ENCODE measurements at places on chromosomes 7 and 10. TPM values are rescaled to one million over a fixed set of nuclear protein-coding genes. Genes with fewer than 3 reads are reported as not detected.

GRCh38 chr7:24827589-24827988 lies 70.3 kb upstream of the GSDME start:
- peak; percentile 26 for DNase-seq

GRCh38 chr10:90175161-90175681 lies 473.8 kb downstream of the KIF20B start:
- DNase-seq = peak; percentile 7

GRCh38 chr10:105070952-105071351 lies 429.9 kb downstream of the SORCS3 start:
- no peak for DNase-seq

DNA sequence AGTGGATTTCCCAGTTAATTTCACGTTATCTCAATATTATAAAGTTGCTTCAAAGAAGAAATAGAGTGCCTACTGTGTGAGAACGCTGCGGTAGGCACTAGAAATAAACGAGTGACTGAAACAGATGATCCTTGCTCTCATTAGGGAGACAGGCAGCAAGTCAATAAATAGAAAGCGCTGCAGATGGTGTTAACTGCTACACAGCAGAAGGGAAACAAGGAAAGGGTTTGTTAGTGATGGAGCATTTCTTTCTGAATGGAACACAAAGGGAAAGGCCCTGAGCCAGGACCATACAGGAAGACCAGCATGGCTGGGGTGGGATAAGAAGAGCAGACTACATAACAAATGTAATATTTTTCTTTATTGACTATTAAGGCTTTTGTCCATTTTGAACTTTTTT lies 235.2 kb downstream of the MALRD1 start:
- no peak for DNase-seq

- peak; percentile 84 for DNase-seq
Measured at GRCh38 chr10:89355394-89355931, 22.4 kb upstream of the IFIT1B start.

GRCh38 chr7:4108951-4109350 lies 573.1 kb upstream of the FOXK1 start:
- no peak for DNase-seq

GRCh38 chr7:55426676-55427075 lies 61.5 kb downstream of the LANCL2 start:
- no peak for DNase-seq

GRCh38 chr10:93378997-93379730 lies 103.0 kb downstream of the MYOF start:
- no peak for DNase-seq

DNA sequence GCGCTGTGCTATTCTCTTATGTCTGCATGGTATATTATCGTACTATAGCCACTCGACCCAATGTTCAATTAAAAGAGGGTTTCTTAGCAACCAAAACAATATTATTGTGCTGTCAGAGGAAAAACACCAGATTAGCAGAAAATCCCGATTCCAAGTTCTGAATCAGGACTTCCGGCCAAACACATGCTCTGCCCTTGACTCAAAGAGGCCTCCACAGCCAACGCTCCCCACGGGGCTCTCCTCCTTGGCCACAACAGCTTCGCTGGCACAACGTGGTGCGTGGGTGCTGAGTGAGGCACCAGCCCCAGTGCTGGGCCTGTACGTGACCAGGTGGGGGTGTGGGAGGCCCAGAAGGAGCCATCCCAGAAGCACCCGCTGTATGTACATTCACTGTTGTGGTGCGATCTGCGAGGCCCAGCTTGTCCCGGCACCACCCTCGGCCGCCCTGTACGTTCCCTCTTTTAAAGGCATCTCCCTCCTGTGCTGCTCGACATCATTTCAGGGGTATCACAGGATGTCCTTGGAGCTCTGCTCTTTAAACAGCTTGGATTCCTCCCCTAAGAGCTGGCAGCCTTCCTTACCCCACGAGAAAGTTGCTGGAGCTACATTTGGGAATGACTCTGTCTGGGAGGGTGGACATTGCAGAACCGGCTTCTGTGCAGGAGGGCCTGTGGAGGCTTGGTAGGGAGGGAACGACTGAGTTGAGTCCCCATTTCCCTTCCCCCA lies 736.2 kb downstream of the PARD3 start:
- DNase-seq = peak; percentile 18

DNA sequence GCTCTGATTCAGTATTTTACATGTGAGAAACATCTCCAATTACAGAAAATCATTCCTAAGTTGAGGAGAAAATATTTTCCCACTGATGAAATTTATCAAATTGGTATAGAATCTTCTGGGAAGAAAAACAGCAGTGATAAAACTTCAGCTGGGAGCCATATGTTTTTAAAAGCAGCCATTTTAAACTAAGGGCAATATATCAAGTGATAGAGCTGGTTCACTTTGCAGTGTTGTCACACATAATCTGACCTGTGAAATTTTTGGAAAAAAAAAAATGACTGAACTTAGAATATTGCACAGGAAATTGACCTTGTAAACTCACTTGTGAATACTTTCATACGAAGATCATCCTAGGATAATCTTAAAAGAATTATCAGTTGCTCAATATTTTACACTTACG lies 10.5 kb upstream of the EZH2 start:
- DNase-seq = no peak

The MRPS17 gene
- 24.9 TPM for total RNA-seq

The TMEM270 gene
- total RNA-seq = 0.23 TPM

The NYAP1 gene
- total RNA-seq = 0.20 TPM

The C7orf57 gene
- total RNA-seq = 1.2 TPM
